ENCODE measurements at places on chromosomes 2 and 18.

GRCh38 chr2:55518841-55519165 is 715 bp upstream of the CFAP36 start:
- DNase-seq: no peak

DNA sequence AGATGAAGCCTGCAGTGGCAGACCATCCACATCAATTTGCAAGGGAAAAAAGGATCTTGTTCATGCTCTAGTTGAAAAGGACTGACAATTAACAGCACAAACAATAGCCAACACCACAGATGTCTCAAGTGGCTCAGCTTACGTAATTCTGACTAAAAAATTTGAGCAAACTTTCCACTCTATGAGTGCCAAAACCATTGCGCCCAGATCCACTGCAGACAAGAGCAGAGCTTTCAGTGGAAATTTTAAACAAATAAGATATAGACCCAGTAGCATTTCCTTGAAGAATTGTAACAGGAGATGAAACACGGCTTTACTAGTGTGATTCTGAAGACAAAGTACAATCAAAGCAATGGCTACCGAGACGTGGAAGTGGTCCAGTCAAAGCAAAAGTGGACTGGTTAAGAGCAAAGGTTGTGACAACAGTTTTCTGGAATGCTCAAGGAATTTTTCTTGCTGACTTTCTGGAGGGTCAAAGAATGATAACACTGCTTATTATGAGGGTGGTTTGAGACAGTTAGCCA is 12.0 kb upstream of the ZNF396 start:
- DNase-seq: no peak

GRCh38 chr2:120552800-120553481 is 182.7 kb upstream of the GLI2 start:
- DNase-seq: no peak

DNA sequence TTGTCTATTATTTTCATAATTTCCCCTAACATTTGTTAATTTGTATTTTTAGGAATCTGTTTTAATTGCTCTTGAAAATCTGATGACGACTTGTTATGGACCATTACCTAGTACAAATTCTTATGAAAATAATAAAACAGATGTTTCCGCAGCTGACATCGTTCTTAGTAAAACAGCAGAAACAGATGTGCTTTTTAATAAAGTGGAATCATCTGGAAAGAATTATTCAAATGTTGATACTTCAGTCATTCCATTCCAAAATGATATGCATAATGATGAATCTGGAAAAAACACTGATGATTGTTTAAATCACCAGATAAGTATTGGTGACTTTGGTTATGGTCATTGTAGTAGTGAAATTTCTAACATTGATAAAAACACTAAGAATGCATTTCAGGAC is 69.9 kb downstream of the PMS1 start:
- DNase-seq: no peak

GRCh38 chr18:67582488-67582887 is 66.0 kb upstream of the DSEL start:
- no peak for DNase-seq

GRCh38 chr2:226431288-226431948 is 368.2 kb downstream of the IRS1 start:
- no peak for DNase-seq

- DNase-seq: no peak
Observed at GRCh38 chr2:67037655-67038054, 359.5 kb upstream of the ETAA1 start.

- DNase-seq: no peak
Observed at GRCh38 chr2:275466-275865, 10.7 kb downstream of the ACP1 start.

DNA sequence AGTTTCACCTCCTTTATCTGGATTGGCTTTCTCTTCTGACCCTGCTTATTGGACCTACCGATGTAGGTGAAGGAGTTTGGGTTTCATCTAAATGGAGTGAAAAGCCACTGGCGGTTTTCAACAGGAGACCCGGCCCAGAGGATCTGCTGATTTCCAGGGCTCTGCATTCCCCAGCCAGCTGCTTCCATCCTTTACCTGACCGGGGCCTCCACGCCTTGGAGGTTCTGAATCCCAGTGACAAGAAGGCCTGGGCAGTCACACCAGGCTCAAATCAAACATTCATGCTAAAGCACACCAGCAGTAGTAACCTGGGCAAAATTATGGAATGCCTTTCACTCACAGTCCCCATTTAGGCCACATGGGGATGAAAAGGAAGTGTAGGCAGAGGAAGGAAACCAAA is 30.0 kb upstream of the RTTN start:
- DNase-seq: no peak

DNA sequence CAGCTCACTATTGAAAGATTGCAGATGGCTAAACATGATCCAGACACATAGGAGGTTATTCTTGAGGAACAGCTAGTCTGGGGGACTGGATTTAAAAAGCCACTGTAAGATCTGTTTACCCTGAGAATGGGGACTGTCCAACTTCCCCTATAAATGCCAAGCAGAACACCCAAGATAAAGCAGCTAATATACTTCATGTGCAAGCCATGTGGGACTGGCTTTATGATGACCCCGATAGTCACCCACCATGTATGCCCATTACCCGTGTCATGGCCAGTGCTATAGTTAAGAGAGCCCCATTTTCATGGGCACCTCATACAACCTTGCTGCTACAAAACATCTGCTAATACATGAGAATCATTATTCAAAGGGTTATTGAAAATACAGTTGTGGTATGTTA is 16.0 kb downstream of the YPEL5 start:
- DNase-seq: no peak

DNA sequence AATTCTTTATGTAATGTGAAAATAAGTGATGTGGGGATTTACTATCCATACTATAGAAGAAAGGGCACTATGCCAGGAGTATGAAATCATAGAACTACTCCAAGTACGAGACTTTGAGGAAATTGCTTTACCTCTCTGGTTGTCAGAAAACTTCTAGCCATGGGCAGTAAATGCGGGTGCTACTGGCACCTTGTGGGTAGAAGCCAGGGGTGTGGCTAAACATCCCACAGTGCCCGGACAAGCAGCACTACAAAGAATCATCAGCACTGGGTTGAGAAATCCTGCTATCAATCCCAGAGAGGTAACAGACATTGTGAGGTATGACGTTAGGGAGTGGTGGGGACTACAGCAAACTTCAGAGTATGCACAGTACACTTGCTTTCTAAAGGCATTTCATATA is 453.5 kb upstream of the TNP1 start:
- DNase-seq: no peak

DNA sequence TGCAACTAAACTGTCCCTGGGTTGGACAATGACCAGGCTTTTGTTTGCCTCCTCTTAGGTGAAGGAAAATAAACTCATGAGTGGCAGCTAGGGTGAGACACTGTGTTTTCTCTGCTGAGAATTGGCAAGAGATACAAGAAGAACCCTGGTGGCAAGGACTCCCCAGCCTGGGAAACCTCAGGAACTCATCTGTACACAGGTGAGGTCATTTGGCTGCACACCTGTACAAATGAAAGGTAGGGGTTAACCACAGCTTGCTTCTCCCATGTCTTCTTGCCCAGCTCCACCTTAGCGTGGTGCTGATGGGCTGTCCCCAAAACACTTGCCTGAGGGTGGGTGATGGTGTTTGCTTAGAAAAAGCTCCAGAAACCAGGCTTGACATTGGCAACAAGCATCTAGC is 97.2 kb upstream of the FAM136A start:
- DNase-seq: no peak

- DNase-seq: no peak
Observed at GRCh38 chr2:113784823-113785744, 28.6 kb upstream of the SLC35F5 start.

GRCh38 chr2:200763422-200763821 is 48.3 kb upstream of the BZW1 start:
- DNase-seq: no peak

- no peak for DNase-seq
Observed at GRCh38 chr2:95333888-95334338, 36.8 kb downstream of the KCNIP3 start.

DNA sequence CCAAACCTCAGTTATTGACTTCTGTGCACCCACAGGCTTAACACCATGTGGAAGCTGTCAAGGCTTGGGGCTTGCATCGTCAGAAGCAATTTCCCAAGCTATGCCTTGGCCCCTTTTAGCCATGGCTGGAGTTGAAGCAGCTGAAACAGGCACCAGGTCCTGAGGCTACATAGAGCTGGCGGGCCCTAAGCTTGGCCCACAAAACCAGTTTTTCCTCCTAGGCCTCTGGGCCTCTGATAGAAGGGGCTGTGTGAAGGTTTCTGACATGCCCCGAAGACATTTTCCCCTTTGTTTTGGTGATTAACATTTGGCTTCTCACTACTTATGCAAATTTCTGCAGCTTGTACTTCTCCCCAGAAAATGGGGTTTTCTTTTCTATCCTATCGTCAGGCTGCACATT is 9.1 kb upstream of the TMX3 start:
- DNase-seq: no peak

GRCh38 chr18:28175930-28176697 is 816 bp downstream of the CDH2 start:
- DNase-seq: no peak

- no peak for DNase-seq
Observed at GRCh38 chr2:9280224-9280623, 73.6 kb downstream of the ASAP2 start.

GRCh38 chr18:67553437-67553836 is 36.9 kb upstream of the DSEL start:
- DNase-seq: no peak

DNA sequence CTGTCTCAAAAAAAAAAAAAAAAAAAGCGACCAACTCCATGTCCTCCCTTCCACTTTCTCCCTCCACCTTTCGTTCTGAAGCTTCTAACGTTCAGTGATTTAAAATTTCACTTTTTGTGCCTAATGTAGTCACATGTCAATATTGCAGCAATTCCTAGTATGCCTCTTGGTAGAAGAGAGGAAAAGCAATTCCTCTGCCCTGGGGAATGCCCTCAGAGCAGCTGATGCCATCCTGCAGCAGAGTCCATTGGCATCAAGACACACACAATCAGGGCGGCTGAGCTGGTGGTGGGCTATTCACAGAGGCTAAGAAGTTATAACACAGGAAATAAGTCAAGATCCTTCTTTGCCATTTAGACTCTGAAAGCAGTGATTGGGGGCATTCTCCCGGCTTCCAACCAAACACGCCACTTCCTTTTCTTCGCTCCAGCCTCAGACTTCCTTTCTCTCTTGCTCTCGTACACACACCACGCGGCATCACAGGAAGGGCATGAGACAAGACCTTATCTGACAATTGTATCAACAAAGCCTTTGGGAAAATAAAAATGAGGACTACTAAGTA is 71.9 kb downstream of the MOGAT1 start:
- no peak for DNase-seq

DNA sequence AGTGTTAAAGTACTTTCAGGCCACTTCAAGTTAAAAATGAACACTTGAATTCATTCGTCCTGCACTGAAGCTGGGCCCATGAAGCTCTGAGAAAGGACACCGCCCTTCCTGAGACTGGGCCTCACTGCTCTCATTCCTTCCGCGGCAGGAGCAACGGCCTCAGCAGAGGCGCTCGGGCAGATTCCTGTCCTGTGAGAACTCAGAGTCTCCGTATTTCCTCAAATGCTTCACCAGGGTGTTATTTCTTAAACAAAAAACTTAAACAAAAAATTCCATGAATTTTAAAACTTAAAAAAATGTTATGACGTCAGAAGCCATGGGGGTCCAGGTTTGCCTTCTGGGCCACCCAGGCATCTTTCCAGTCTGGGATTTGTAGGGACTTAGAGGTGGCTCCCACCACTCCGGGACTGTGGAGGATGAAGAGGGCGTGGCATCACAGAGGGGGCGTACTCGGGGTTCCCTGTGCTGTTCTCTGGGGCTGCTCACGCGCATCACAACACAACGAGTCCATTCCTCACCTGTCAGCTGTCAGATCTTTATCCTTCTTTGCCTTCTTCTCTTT is 115.9 kb upstream of the ASB18 start:
- DNase-seq: no peak

- DNase-seq: no peak
Observed at GRCh38 chr18:13576598-13576997, 149.8 kb downstream of the FAM210A start.

GRCh38 chr18:34633368-34633767 is 76.7 kb upstream of the DTNA start:
- no peak for DNase-seq

GRCh38 chr2:36729067-36729466 is 32.6 kb downstream of the VIT start:
- DNase-seq: no peak

- no peak for DNase-seq
Observed at GRCh38 chr2:234468503-234468902, 28.4 kb downstream of the ARL4C start.

DNA sequence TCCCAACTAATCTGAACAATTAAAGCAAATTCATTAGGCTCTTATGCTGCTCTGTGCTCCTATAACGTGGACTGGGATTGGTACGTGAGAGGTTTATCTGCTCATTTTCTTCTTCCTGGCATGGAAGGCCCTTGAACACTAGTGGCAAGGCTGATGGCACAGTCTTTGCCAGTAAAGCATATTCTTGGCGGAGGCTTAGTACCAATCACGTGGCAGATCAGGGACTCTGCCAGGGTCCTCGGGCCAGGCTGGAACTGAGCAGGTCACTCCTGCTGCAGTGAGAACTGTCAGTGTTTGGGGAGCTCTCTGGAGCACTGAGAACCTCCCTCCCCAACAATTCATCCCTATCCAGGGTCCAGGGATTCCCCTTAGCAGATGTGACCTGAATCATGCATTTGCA is 3.7 kb upstream of the ALPK2 start:
- no peak for DNase-seq

- no peak for DNase-seq
Observed at GRCh38 chr2:44358503-44358902, 2.8 kb downstream of the PREPL start.

- DNase-seq: peak; percentile 20
Observed at GRCh38 chr2:100262555-100263320, 59.6 kb downstream of the LONRF2 start.

DNA sequence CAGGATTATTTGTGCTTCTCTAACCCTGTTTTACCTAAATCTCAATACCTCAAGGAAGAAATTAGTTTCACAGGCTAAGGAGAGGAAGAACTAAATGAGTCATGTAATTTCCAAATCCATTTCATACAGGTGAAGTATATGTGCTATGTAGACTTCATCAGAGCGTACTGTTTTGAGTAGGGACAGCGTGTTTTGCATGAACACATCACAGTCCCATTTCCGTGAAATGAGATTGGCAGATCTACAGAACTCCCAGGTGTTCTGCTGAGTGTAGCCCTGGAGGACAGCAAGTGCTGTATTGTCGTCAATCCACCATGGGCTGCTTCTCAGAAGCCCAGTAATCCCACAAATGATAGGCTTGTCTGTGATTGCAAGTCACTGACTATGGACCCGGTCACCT is 97.7 kb downstream of the XRCC5 start:
- no peak for DNase-seq

DNA sequence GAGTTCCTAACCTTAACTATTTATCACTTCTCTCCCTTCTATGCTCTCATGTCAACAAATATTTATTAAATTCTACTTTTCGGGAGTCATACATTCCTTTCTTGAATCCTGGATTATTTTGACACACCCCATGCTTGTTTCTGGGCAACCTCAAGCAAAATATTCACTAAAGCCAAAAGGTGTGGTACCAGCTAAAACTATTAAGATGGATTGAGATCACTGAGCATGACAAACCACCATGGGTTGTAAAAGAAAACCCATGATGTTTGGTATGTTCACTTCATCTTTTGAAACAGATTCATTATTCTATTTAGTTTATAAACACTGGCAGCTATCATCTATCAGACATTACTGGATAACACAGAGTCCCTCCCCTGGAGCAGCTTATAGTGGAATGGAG is 32.5 kb downstream of the DPP4 start:
- no peak for DNase-seq
